AG08395 (cell line): ENCODE measurements at places on chromosomes 3 and 15.
A peak's percentile ranks its signal among the peaks of the same experiment; 100 is the strongest.

DNA sequence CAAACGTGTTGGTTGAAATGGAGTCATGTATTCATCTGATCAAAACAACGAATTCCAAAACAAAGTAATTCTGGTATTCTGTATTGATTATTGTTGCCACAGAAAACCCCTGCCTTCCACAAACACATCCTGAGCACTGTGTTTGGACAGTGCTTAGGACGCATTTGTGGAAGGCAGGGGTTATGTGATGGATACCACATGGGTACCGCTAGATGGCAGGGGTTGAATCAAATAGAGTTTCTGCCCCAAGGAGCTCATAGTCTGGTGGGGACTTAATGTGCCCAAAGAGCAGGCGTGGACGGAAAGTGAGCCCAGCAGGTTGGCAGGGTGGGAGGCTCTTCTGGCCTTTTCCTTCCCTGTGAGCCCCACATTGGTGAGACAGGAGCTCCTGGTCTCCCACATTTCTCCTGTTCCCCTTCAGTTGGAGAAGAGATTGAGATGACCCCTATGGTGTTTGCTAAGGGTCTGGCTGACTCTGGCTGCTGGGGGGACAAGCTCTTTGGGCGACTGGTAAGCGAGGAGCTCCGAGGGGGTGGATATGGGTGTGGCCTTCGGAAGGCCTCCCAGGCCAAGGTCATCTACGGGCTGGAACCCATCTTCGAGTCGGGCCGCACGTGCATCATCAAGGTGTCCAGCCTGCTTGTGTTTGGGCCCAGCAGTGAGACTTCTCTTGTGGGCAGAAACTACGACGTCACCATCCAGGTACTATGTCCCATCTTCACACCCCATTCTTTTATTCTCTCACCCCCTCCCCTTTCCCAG lies 22.1 kb upstream of the SLC28A1 start:
- DNase-seq: no peak

DNA sequence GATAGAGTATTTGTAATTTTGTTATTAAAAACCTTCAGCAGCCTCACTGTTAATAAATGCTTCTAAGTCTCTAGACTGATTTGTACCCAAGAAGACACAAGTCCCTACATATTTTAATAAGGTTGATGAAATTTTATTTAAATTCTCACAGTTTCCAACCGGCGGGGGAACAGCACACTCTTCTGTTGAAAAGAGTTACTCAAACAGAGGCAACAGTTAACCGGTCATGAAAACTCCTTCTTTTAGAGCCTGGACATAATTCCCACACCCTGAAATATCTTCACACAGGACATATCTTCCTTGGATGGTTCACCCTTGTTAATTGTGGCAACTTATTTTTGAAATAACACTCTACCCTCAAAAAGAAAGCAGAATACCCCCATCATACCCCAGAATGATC lies 278.8 kb downstream of the FOXP1 start:
- DNase-seq: no peak

GRCh38 chr3:180871901-180872300 lies 40.6 kb upstream of the FXR1 start:
- peak; percentile 21 for DNase-seq

DNA sequence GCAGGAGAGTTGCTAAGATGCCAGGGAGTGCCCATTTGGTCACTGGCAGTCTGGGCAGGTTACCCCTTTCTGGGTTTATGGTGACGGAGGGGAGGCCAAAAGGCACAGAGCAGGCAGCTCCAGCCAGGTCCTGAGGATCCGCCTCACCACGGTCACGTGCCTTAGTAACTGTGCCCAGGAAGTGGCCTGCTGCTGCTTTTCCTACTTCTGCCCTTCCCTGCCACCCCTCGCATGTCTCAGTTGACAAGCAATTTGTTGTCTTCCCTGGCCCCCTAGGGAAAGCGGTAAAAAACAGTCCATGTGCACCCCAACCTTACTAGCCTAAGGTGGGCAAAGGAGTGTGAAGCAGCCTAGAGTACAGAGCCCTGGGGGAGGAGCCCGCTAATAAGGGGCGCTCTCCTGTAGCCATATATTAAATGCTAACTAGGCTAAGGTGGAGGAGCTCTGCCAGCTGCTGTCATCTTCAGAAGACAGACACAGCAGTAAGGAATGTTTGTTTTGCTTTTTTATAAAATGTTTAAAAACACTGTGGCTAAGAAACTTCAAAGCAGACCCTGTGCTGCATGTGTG lies 9.1 kb upstream of the LIPH start:
- DNase-seq: no peak

DNA sequence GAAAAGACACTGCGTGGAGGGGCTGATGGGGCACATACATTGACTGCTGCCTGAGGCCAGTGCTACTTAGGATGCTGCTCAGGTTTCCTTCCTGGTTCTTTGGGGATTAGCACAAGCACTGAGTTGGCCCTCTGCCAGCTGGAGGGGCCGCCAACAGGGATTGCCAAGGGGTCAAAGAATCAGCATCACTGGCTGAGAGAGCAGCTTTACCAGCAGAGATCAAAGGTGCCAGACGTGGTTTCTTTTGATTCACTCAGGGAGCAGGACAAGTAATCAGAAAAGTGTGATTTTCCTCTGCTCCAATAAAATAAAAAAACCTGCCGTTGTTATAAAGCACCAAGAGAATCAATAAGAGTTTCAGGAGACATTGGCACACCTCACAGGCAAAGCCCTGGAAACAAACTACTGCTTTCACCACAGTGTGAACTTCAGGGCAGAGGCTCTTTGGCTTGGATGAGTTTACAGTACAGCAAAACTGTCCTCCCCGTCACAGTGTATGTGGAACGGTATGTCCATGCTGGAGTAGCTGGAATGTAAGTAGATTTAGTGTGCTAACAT lies 45.8 kb upstream of the FSIP1 start:
- no peak for DNase-seq

GRCh38 chr15:71934446-71934845 lies 124.1 kb downstream of the NR2E3 start:
- no peak for DNase-seq

- no peak for DNase-seq
These were observed 107.0 kb downstream of the CNTN4 start for GRCh38 chr3:2205692-2206091.

- no peak for DNase-seq
These were observed 33.6 kb downstream of the VPS13C start for GRCh38 chr15:62026487-62027262.

DNA sequence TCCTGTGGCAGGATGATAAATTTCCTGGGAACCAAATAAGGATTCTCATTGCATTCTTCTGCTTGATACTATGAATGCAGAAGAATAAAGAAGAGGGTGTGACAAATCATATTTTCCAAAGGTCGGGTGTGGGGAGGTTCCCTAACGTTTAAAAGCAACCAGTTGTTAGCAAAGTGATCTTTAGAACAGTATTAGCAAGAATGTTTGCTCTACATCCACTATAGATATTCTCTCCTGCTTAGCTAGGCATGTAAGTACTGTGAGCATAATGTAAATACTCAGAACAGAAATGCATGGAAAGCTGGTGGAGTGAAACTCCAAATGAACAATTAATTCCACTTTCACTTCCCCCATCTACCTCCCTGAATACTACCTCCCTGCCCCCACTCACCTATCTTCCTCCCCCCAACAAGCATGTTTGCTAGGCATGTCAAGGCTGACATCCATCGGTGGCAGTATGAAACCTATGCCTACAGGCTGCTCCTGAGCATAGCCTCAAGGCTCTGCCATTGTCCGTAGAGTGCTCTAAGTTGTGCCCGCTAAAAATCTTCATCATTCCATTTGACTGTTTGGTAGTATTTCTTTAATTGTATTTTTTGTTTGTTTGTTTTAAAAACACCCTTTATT lies 329.7 kb downstream of the TIGIT start:
- DNase-seq: no peak

- DNase-seq: no peak
These were observed 648.5 kb downstream of the NR2F2 start for GRCh38 chr15:96978937-96979473.
